ENCODE measurements at places on chromosomes 6 and 20. TPM values are rescaled to one million over a fixed set of nuclear protein-coding genes. Genes with fewer than 3 reads are reported as not detected.

Gene GTSF1L
- polyA plus RNA-seq, result not detected

Gene HRH3
- polyA plus RNA-seq, result not detected

Gene EEF1A2
- polyA plus RNA-seq, result 1.1 TPM

Gene TP53RK
- 17.2 TPM for polyA plus RNA-seq

Gene C4A
- 10.9 TPM for polyA plus RNA-seq

Gene TRIM40
- 0.07 TPM for polyA plus RNA-seq

Gene GGT7
- polyA plus RNA-seq, result 17.3 TPM
